ENCODE measurements at places on chromosomes 12 and 14. TPM values are rescaled to one million over a fixed set of nuclear protein-coding genes. Genes with fewer than 3 reads are reported as not detected.

- no peak overlapping the region for H3K4me3 ChIP-seq
- no peaks in the 10 kb centered on the region for H3K36me3 ChIP-seq
- no peak for DNase-seq
- no peak overlapping the region for H3K27ac ChIP-seq
- H3K27me3 ChIP-seq, result no peaks in the 10 kb centered on the region
Measured at GRCh38 chr12:59040043-59040442, 119.7 kb upstream of the LRIG3 start.

DNA sequence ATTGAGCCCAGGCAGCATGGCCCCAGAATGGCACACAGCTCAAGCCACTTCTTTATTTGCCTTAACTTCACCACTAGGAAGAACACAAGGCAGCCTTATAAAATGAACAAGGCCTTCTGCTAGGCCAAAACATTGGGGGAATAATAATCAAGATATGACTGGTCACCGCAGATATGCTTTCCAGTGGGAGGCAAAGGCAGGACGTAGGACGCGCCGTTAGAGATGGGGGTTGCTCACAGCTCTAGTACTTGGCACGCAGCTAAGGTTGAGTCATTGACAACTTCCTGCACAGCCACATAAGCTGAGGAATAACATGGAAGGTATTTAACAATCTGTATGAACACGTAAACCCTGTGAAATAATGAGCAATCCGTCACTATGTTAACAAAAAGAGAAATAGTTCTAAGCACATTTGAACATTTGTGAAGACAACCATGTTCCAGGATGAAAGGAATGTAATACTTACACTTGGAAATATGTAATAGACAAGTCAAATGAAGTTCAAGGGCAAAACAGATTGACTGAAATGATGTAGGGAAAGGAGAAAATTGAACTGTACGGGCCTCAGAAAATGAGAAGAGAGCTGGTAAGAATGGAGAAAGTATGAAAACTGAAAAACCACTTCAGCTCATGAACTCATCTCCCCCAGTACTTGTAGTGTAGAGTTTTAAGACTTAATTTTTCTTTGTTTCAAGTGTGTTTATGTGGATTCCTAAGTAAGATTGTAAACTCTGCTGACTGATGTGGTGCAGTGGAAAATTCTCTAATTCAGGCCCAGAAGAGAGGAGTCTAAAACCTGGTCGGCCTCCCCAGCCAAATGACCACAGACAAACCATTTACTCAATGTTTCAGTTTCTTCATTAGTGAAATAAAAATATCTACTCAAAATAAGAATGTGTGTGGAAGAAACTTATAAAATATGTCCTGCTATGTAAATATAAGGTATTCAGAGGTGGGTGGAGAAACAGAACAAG, 59.3 kb upstream of the CCDC91 start:
- H3K27ac ChIP-seq, result no peak overlapping the region
- H3K4me3 ChIP-seq, result no peak overlapping the region
- H3K4me1 ChIP-seq, result no peaks in the 10 kb centered on the region
- no peaks in the 10 kb centered on the region for H3K27me3 ChIP-seq
- H3K36me3 ChIP-seq, result no peaks in the 10 kb centered on the region

- H3K4me1 ChIP-seq, result peaks cover 17% of the 10 kb centered on the region
Measured at GRCh38 chr12:57215668-57216013, 953 bp upstream of the NXPH4 start.

GRCh38 chr12:120925740-120926563, 21.8 kb upstream of the SPPL3 start:
- H3K4me3 ChIP-seq, result no peak overlapping the region
- H3K36me3 ChIP-seq, result no peaks in the 10 kb centered on the region
- no peaks in the 10 kb centered on the region for H3K27me3 ChIP-seq
- H3K4me1 ChIP-seq, result peaks cover 4% of the 10 kb centered on the region
- no peak for DNase-seq

DNA sequence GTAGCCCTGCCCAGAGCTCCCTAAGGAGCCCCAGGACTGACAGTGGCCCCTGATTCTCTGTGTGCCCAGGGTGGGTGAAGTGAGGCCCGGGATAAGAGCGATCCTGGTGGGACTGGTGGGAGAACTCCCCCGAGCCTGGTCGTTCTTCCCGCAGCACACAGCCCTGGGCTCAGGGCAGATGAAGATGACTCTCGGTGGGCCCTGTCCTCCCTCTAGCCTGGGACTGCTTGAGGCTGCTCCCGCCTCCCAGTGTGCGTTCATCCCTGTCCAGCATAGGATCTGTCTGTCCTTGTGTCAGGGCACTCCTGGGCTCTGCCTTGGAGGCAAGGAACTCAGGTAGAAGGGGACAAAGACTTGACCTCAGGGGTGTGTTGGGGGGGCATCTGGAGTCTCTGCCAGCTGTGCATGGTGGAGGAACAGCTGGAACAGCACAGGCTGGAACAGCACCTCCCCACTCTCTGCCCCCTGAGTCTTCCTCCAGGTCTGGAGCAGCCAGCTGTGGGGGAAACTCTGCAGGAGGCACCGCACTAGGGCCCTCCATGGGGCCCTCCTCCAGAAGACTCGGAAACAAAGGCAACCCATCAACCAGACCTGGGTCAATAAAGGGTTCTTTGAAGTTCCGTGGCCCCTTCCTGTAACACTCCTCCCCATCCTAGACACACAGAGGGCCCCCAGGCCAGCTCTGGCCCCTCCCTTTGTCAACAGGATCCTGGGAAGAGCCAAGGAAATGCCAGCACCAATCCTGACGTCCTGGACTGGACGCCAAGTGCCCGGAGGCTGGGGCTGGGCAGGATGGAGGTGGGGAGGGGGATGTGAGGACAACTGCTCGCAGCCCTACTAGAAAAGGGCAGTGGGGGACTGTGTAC, 15.9 kb downstream of the FAIM2 start:
- H3K4me3 ChIP-seq, result no peak overlapping the region
- H3K27me3 ChIP-seq, result peaks cover 39% of the 10 kb centered on the region
- H3K36me3 ChIP-seq, result no peaks in the 10 kb centered on the region
- H3K4me1 ChIP-seq, result no peaks in the 10 kb centered on the region

DNA sequence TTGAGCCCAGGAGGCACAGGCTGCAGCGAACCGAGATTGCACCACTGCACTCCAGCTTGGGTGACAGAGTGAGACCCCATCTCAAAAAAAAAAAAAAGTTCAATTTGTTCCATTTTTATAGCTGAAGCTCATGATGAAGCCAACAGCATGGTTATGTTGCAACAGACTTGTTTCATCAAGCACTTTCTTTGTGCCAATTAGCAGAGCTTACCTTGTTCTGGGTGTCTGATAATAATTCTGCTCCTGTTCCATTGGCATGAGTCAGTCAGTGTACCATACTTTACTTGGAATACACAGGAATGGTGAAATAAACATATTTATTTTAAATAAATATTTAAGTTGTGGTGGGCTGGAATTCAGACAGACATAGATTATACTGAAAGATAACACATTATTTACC, 100.8 kb upstream of the DAAM1 start:
- no peaks in the 10 kb centered on the region for H3K36me3 ChIP-seq
- no peak overlapping the region for H3K27ac ChIP-seq
- H3K4me3 ChIP-seq, result no peak overlapping the region
- no peak for DNase-seq

DNA sequence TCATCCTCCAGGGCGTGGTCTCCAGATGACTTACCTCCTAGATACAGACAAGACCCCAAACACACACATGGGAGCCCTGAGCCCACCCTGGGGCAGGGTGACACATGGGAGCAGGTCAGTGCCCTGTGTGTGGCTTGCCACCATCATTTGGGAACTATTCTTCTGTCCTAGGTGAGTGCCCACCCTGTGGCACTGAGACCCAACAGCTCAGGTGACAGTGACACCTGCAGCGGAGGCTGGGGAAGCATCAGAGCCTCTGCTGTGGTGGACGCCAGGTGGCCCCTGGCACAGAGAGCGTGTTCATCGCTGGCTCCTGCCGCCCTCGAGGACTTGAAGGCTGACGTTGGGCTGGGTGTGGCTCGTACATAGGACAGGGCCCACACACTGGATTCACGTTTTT, 23.0 kb downstream of the SFSWAP start:
- H3K4me3 ChIP-seq, result no peak overlapping the region
- no peaks in the 10 kb centered on the region for H3K27me3 ChIP-seq
- peaks cover 70% of the 10 kb centered on the region for H3K36me3 ChIP-seq
- H3K27ac ChIP-seq, result no peak overlapping the region

DNA sequence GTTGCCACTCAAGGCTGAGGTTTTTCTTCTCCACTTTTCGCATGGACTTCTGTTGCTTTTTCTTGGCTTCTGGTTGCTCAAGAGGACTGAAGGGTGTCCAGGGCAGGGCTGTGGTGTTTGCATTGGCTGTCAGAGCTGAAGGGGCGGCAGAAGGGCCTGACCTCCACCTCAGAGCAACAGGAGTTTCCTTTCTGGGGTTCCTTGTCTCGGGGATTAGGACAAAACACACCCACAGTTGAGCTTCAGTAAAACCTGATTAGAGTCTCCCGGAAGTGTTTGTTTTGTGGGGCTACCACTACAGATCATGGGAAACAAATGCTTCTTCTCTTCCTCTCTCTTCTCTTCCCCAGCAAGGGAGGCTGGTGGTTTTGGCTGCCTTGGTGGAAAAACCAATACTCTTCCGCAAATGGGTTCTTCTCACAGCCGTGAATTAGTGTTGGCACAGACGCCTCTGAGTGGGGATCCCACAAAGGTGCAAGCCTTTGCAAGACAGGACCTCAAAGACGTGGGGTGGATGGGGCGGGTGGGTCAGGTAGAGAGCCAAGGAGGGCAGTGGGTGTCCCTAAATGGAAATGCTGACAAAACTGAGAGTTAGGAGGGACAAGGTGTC, 317.7 kb upstream of the TBX3 start:
- no peak overlapping the region for H3K27ac ChIP-seq
- no peak overlapping the region for H3K4me3 ChIP-seq
- DNase-seq, result peak; percentile 20
- H3K36me3 ChIP-seq, result no peaks in the 10 kb centered on the region
- no peaks in the 10 kb centered on the region for H3K27me3 ChIP-seq

DNA sequence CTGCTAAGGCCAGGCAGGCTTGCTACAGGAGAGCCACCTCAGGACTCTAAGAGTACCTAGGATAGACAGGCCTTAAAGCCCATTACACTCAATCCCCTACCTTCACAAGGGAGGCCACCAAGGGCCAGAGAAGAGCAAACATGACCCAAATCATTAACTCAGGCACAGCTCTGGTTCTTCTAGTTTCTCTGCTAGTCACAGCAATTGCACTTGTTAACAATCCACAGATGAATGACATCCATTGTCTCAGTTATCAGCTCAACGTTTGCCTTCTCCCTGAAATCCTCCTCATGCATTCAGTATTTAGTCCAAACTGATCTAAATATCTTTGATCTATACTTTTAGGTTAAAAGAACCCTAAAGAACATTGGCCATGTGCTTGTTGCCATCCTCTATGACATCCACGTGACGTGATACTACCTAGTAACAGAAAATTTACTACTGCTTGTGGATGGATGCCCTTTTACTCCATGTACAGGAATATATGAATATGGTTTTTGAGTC, 164.5 kb downstream of the STXBP6 start:
- H3K27me3 ChIP-seq, result no peaks in the 10 kb centered on the region
- H3K36me3 ChIP-seq, result no peaks in the 10 kb centered on the region
- DNase-seq, result no peak

GYS2 gene
- 0.03 TPM for polyA plus RNA-seq

GPR135 gene
- 3.5 TPM for polyA plus RNA-seq

PCED1B gene
- polyA plus RNA-seq, result 4.3 TPM

SERPINA9 gene
- polyA plus RNA-seq, result not detected

MSI1 gene
- polyA plus RNA-seq, result 8.2 TPM

SLC25A21 gene
- polyA plus RNA-seq, result 0.58 TPM

PAPLN gene
- 69.1 TPM for polyA plus RNA-seq
